Left colon (tissue), 2 donors: ENCODE measurements at places on chromosomes 1 and 21.

GRCh38 chr1:206734499-206735142, 36.0 kb upstream of the IL19 start:
- no peak for DNase-seq

- DNase-seq, result no peak
Observed at GRCh38 chr1:2588661-2589430, 2.3 kb downstream of the PRXL2B start.

GRCh38 chr1:166700696-166701095, 138.6 kb upstream of the POGK start:
- DNase-seq, result no peak

DNA sequence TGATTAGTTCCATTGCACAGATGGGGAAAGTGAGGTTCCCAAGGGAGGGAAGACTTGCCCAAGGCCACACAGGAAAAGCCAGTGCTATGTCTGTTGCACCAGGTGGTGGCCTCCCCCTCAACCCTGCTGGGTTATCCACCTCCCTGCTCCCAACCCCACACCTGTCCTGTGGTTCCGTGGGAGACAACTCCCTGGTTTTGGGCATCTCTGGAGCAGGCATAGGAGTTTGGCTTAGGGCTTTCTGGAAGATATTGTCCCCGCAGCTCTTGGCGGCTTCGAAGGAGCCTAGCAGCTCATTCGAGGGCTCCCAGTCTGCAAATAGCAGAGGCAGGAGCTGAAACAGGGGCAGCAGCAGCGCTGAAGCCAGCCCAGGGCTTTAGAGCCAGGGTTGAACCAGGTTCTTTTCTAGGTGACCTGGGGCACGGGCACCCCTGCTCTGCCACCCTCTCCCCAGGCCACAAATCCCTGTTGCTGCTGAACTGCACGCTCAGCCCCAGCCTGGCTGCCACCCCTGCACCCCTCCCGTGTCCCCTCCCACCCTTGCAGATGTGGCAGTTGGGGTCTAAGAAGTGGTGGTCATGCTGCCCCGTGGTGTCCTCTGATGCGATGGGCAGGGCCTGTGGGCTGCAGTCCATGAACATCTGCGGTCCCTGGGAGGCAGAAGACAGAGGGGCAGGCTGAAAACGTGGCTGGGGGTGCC, 22.1 kb downstream of the SPOCD1 start:
- no peak for DNase-seq

GRCh38 chr21:37514038-37514667, 147.6 kb downstream of the DYRK1A start:
- DNase-seq, result no peak

DNA sequence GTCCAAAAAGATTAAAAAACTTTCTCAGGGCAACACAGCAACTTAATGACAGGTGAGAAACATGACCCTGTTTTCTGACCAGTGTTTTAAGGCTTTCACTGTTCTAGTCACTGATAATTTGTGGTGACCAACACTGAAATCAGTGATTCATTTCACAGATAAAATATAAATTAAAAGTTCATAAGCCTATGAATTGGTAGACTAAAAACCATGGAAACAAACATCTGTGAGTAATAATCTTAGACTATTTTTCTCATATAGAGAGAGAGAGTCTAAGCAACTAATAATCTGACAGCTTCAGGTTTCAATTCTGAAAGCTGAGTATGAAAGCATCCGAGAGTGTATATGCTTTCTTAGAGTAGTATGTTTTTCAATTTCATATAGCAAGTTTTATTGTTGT, 536.9 kb downstream of the ADGRL2 start:
- no peak for DNase-seq
